ENCODE measurements at places on chromosomes 4 and X.

DNA sequence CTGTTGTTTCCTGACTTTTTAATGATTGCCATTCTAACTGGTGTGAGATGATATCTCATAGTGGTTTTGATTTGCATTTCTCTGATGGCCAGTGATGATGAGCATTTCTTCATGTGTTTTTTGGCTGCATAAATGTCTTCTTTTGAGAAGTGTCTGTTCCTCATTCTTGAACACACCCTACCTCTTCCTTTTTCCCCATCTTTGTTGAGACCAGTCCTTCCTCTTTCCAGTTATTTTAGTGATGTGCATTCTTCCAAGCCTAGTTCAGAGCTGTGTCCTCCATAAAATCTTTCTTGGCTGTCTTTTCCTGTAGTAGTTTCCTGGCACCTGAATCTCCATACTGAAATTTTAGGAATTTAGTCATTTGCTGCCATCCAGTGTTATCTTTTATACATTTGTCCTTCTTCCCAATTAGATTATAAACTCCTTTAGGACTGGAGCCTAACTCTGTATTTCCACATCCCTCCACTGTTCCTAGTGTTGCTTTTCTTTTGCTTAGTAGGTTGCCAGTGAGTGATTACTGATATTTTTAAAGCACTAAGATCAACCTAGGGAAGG is 11.4 kb downstream of the FHIP1A start:
- no peak for DNase-seq

GRCh38 chrX:11401966-11402365 is 108.8 kb downstream of the AMELX start:
- no peak for DNase-seq

GRCh38 chr4:48653217-48654014 is 126.7 kb downstream of the FRYL start:
- no peak for DNase-seq

DNA sequence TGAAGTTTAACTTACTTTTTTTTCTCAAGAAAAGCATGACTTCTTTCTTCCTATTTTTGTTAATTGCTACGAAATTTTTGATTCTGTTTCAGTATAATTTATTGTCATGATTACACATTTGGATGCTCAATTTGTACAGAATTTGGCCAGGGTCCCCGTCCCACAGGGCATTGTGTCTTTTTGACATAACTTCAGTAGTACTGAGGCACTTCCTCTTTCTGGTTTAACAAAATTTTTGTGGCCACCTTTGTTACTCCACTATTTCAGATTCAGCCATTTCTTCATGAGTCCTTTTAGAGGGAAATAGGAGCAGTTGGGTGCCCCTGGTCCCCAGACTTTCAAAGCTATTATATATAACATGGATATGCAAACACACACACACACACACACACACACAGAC is 1248.7 kb downstream of the PCDH7 start:
- no peak for DNase-seq

DNA sequence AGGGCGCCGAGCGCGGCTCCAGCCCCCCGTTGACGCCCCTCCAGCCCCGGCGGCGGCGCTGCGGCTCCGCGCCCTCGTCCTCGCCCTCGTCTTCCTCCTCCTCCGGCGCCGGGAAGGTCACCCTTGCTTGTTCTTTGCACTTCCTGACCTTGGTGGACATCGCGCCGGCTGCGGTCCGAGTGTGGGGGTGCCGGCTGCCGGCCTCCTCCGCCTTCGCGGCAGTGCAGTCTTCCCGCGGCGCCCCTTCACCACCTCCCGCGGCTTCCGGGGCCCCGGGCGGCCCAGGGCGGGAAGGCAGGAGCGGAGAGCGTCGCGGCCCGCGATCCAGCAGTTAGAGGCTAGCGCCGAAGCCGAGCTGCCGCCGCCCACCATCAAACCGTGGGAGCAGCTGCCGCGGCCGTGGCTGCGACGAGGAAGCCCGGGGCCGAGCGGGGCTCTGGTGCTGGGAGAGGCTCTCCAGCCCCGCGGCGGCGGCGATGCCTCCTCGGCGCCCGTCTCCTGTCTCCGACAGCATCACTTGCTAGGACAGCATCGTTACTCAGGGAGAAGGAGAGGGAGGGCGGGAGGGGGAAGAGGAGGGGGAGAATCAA is at the start of gene TRPC3:
Gene TRPC3, minus strand, starts transcription at position 540 of the 590 bp plus-strand sequence. Its CDS starts 380 bp downstream, at position 160.
- DNase-seq = no peak

GRCh38 chr4:7897811-7898210 is 41.9 kb downstream of the AFAP1 start:
- no peak for DNase-seq

DNA sequence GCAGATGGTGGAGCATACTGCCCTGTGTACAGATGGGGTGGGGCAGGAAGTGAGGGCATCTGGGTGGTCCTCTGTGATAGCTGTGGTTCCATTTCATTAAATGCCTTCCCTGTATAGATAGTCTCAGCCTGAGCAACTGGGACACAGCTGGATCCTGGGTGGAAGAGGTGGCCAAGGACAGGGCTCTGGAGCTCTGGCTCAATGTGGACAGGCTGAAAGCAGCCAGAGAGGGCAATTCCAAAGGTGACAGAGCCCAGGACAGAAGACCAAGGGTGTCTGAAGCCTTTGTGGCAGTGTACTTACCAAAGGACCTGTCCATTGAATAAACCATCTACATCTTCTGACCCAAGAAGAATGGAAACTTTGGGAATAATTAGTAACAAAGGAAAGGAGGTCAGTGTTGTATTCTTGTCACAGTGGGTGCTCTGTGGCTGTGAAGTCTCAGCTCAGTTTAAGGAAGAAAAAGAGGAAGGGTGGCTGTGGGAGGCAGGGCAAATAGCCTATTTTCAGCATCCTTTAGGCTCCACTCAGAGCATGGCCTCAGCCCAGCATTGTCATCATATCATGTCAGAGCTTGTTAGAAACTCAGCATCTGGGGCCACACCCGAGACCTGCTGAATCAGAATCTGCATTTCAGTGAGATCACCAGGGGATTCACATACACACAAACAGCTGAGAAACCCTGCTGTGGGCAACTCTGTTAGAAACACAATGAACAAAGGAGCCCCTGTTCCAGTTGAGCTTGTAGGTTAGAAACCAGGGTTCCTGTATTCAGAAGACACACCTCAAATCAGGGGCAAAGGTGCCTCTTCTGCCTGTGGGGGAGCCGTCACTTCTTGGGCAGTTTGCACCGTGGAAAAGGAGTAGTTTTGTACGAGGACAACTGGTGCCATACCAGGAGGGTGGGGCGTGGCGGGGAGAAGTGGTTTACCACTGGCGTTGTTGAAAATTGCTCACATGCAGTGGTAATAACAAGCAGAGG is 168.6 kb downstream of the PTTG2 start:
- no peak for DNase-seq

- DNase-seq = no peak
These were observed 108.3 kb downstream of the QRFPR start for GRCh38 chr4:121272526-121272925.

DNA sequence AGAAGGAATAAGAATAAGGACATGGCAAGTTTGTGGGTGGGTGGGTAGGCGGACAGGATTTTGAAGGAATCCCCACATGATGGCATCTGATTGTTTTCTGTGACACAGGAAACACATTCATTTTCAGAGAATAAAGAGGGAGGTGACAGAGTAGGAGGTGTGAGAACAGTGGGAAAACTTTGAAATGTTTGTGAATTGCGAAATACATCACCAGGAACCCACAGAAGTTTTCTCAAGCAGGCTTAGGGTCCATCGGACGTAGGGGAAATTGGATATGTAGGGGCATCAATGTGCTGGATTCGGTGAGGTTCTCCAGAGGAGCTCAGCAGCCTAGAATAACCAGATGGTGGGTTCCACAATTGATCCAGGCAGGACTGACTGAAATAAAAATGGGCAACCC is 171.6 kb downstream of the GLRA2 start:
- no peak for DNase-seq

DNA sequence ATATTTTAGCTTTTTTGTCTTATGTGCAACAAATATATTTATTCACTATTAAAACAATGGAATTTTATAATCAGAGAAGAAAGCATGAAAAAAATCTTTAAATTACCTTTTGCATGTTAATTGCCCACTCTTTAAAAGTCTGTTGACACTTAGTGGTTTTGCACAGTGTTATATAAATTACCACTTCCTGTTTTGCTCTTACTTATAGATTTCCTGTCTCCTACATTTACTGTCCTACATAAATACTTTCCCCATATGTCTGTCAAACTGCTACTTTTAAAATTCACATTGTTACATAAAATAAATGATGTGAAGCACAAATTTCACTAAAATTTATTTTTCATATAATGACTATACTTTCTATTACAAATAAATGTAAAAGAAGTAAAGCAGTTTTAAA is 161.1 kb upstream of the NDST4 start:
- DNase-seq = no peak

DNA sequence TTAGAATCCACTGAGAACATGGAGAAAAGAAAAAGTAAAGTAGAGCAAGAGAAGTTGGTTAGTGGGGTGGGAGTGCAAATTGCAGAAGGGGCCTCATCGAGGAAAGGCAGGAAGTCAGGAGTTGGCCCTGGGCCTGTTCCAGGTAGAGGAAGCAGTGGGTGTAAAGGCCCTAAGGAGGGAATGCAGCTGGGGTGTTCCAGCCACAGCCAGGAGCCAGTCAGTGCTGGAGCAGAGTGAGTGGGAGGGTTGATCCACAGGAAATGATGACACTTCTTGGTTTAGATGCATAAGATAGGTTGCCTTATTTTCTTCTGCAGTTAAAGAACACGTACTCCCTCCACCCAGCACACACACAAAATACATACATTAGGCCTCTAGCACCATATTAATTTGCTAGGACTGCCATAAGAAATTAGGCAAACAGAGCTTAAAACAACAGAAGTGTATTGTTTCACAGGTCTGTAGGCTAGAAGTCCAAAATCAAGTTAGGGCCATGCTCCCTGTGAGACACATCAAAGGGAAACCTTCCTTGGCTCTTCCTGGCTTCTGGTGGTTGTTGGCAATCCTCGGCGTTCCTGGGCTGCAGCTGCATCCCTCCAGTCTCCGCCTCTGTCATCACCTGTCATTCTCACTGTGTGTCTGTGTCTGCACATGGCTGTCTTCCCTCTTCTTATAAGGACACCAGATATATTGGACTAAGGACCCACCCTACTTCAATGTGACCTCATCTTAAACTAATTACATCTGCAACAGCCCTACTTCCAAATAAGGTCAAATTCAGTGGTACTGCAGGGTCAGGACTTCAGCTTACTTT is 205.9 kb downstream of the AASDH start:
- DNase-seq = no peak
